ENCODE measurements at places on chromosomes 5 and 9.

DNA sequence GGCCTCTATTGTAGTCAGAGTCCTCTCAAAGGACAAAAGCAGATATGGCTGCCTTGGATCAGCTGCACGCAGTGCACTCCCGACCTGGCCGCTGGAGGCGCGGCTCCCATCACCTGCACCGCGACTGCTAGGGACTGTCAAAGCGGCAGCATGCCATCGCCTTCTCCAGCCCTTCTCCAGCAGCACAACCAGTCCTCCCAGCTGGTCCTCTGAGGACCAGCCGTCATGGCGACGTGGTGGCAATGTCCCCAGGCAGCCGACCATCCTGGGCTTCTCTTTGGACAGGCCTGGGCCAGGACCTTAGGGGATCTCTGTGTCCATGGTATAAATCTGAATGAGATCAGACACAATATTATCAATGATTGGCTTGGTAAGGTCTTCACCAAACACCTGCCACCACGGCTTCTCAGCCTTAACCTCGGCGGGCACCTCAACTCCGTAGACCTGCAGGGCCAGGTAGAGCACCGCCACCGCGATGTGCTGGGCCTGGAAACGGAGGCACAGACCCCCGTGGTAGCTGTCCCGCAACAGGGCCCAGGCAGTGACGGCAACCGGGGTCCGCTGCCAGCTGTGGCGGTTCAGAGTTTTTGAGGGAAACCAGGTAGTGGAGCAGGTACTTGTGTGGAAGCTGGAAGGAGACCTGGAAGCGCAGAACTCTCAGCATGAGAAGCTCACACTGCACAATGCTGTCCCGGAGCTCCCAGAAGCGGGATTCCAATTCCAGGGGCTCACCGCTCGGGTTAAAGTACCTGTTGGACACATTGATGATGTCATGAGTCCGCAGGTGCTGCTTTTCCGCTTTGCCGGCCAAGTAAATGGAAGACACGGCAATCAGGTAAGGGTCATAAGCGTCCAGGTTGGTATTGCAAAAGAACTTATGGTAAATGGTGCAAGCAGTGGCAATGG is 8.5 kb downstream of the DUSP1 start:
- no peak for DNase-seq

DNA sequence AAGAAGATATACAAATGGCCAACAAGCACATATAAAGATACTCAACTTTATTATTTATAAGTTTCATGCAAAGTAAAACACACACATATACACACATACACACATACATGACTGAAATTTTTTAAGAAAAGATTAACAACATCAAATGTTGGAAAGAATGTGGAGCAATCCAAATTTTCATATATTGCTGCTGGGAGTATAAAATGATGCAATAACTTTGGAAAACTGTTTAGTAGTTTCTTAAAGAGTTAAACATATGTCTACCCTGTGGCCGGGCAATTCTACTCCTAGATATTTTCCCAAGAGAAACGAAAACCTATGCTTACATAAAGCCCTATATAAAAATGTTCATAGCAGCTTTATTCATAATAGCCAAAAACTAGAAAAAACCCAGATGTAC is 99.8 kb upstream of the NR4A3 start:
- no peak for DNase-seq

DNA sequence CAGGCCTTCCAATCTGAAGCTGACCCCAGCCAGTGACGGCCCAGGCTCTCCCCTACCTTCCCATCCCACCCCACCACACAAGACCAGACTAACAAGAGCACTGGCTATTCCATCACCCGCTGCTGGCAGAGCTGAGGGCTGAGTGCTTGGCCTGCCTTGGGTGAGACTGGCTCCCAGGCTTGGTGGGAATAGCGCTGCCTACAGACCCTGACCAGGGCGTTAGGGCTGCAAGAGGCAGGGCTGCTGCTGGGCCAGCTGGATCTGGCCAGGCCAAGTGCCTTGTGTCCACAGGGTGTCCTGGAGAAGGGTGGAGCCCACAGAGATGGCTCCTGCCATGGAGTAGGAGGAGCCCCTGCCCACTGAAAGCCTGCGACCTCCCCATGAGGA is 31.6 kb upstream of the ANGPTL2 start:
- no peak for DNase-seq

GRCh38 chr5:32329395-32329834 is 16.7 kb upstream of the MTMR12 start:
- peak; percentile 52 for DNase-seq

DNA sequence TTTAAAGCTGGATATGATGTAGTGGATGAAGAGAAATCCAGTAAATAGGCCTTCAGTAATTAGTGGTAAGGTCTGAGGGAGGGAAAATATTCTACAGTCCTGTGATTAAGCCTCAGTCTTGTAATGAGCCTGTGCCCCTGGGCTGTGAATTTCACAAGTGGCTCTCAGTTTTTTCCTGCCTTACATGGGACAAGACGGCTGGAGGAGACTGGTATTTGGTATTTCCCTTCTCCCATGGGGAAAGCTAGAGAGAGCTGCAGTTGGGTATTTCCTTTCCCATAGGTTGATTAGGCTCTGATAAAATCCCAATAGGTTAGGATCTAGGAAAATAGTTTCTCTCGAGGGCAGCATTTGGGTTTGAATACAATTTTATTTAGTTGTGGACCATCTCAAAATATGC is 62.2 kb upstream of the GNA14 start:
- no peak for DNase-seq

DNA sequence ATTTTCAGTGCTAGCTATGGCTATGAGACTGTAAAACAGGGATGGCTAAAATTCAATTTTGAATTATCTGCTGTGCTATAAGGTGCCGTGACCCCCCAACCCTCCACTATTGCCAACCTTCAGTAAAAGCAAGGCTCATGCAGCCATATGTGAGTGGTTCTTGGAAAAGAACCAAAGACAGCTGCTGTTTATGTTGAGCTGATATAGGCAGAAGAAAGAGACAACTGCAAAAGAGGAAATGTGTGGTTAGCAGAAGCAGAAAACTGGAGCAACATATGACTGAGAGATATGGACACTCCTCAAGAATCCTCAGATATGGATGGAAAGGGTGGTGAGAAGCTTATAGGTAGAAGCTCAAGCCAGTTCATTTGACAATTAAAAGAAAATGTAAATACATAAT is 200.3 kb downstream of the TLE1 start:
- peak; percentile 26 for DNase-seq

DNA sequence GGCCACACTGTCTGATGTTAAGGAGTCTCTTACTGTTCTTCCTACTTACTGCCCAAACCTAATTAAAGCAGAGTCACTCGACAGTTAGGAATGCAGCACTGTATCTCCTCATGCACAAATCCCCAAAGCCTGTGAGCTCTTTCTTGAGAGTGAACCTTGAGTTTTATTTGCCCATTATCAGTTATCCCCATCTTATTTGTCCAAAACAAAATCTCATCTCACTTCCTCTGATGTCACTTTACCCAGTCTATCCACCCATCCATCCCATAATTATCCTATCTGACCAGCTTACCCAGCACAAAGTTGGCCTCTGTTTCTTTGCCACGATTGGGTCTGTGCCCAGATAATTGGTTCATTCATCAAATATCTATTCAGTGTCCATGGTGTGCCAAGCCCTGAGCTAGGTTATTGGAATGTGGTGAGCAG is 250.8 kb downstream of the SLIT3 start:
- DNase-seq, result peak; percentile 77

DNA sequence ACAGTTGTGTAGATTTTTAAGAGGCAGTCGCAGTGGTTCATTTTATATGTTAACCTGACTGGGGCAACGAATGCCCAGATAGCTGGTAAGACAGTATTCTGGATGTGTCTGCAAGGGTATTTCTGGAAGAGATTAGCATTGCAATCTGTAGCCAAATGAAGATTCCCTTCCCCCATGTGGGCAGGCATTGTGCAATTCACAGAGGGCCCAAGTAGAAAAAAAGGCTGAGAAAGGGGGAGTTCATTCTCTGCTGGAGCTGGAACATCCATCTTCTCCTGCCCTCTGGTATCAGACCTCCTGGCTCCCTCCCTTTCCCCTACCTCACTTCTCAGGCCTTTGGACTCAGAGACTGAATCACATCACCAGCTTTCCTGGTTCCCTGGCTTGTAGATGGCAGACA is 70.6 kb downstream of the TENT4A start:
- DNase-seq, result no peak

DNA sequence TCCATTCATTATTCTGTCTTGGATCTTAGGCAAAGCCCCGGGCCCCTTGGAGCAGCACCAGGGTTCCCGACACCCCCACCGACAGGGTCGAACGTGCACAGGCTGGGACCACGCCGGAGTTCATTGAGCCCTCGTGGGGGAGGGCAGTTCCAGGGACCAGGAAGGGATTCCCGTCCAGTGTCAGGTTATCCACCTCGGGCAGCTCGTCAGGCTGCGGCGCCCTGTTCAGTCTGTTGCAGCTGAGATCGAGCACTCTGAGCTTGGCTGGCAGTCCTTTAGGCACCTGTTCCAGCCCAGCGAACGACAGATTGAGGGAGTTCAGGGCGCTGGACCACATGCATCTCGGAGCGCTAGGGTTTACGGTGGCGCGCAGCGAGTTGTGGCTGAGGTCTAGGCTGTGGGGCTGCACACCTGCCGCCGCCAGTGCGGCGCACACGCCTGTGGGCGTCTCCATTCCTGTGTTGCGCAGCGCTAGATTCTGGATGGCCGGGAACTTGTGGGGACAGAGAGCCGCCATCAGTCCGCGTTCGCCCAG is 1.1 kb downstream of the CD14 start:
- no peak for DNase-seq

GRCh38 chr9:130215341-130216119 is 43.3 kb downstream of the NCS1 start:
- peak; percentile 46 for DNase-seq

- no peak for DNase-seq
These were observed 56.2 kb upstream of the PIK3R1 start for GRCh38 chr5:68159224-68159951.

- no peak for DNase-seq
These were observed 2112.1 kb downstream of the MAT2B start for GRCh38 chr5:165617491-165617890.

DNA sequence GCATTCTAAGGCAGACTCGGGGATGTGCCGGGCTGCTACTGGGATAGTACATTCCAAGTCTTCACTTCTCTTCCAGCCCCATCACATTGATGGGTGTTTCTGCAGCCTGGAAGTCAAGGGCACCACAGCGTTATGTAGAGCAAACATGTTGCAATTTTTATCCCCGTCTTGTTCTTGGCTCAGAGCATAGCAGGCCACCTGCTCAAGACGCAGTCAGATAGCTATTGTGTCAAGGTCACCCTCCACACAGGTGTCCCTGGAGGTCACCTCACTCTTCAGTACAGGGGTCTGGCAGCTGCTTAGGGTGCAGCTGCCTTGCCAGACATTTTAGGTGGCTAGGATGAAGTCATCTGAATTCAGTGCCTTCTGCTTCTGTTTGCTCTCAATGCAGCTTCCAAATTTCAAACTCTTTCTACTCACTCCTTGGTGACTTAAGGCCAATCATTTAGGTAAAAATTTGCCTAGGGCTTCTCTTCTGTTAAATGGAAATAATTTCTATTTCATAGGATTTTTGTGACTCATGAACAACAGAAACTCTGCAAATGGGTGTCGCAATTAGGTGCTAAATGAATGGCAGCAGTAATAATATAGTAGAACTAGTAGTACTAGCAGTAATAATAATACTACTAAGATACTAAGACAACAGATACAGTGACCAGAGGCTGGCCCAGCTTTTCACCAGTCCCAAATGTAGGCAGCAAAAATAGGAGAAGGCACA is 24.3 kb downstream of the KCNV2 start:
- DNase-seq, result no peak

- DNase-seq, result no peak
These were observed 24.1 kb upstream of the OSMR start for GRCh38 chr5:38821679-38822078.

DNA sequence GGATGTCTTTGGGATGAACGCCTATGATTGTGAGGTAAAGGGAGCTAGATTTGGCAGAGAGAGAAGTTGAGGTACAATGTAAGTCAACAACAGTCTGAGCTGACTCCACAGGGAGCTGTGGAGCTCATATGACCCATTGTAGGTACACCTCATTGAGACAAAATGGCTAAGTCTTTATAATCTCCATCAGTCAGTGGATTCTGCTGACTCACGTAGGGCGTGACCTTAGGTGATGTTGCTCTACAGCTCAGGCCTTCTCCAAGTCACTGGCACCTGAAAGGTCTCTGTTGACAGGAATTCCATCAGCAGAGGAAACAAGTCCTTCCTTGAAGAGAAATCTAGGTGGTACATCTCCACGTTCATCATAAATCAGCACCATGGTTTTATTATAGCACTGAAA is 118.2 kb upstream of the PRR16 start:
- DNase-seq, result no peak

DNA sequence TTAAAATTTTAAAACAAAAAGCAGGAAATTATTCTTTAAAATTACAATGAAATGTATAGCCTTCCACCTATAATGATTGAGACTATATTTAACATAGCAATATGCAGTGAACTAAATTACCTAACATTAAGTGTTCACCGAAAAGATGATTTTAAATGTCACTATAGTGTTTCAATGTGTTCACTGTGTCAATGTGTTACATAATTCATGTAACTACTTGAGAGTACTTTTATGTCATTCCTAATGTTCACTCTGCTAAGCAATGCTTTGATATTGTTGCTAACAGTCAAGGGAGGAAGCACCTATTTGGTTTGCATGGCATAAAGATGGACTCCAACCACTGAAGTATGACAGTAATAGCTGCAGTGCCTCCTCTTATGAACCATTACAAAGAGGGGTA is 629.8 kb upstream of the C9orf72 start:
- DNase-seq, result no peak

DNA sequence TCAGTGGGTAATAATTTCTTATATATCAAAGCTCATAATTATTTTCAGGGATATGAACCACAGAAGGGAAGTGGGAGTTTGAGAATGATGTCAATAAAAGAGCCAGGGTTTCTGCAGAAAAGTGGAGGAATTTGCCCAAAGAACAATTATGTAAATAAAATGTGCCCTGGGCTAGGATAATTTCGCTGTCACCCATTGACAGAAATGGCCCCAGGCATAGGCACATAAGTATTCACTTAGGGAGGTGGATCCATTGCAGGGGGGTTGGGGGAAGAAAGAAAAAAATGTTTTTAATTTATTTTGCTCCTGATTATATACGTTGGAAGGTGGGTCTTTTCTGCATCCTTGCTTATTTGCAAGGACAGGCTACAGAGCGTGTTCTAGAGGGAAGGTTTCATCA is 135.1 kb upstream of the IRX2 start:
- no peak for DNase-seq

DNA sequence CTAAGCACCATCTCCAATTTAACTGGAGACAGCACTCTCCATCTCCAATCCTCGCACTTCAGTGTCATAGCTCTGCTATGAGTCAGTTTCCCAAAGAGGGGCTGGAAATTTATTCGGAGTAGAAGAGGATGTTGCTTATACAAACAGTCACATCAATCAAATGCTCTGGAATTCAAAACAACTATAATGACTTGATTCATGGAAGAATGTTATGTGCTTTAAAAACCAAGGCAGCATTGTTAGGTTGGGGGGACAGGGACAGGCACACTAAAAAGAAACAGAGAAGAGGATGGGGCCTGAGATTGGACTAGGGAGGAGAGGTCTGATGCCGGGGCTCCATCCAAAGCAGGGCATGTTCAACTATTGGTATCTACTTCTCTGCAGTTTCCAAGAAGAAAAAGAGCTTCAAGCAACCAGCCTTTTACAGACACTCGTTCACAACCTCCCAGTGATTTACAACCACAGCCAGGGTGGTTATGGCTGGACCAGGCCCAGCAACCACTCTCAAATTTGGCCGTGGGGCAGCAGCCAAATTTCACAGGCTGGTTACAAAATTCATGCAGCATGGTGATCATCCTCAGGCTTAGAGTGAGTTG is 117.5 kb upstream of the ZNF366 start:
- peak; percentile 94 for DNase-seq
